ENCODE measurements at places on chromosomes 4 and X. TPM values are rescaled to one million over a fixed set of nuclear protein-coding genes. Genes with fewer than 3 reads are reported as not detected.

SPRY1 gene
- 58.3 TPM for total RNA-seq

CABS1 gene
- total RNA-seq = not detected

- peaks cover 8% of the 10 kb centered on the region for H3K4me1 ChIP-seq
- no peaks in the 10 kb centered on the region for H3K27me3 ChIP-seq
- no peak for DNase-seq
- no peak overlapping the region for H3K27ac ChIP-seq
Measured at GRCh38 chr4:185840201-185840600, 28.2 kb upstream of the SORBS2 start.

GRCh38 chr4:98932539-98932938 is 3.6 kb upstream of the EIF4E start:
- H3K27me3 ChIP-seq = peaks cover 13% of the 10 kb centered on the region
- H3K27ac ChIP-seq = no peak overlapping the region
- peaks cover 6% of the 10 kb centered on the region for H3K36me3 ChIP-seq
- H3K4me1 ChIP-seq = peaks cover 12% of the 10 kb centered on the region
- DNase-seq = no peak

GRCh38 chr4:54006755-54007154 is 57.6 kb downstream of the CHIC2 start:
- H3K36me3 ChIP-seq = peaks cover 13% of the 10 kb centered on the region
- H3K4me1 ChIP-seq = peaks cover under 1% of the 10 kb centered on the region
- no peak overlapping the region for H3K27ac ChIP-seq
- no peaks in the 10 kb centered on the region for H3K27me3 ChIP-seq
- no peak for DNase-seq
- no peak overlapping the region for H3K4me3 ChIP-seq

DNA sequence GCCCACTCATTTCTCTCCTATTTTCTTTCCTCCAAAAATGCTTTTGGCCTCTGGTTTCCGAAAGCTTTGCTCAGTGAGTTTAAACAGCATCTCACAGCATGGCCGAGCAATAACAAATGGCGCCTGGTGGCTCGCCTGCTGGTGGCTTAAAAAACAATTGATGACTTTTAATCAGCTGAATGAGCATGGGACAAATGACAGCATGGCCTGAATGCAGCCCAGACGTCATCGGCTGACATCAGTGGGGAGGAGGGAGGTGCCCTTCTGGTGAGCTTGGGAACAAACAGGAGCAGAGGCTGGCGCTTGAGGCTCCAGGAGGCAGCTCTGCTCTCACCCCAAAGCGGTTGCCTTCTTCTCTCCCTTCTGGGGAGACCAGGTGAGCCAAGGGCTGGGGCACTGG is 286.4 kb downstream of the BCOR start:
- no peak for DNase-seq
- peaks cover 19% of the 10 kb centered on the region for H3K4me1 ChIP-seq
- no peak overlapping the region for H3K27ac ChIP-seq
- peaks cover 2% of the 10 kb centered on the region for H3K27me3 ChIP-seq
- no peak overlapping the region for H3K4me3 ChIP-seq
- H3K36me3 ChIP-seq = no peaks in the 10 kb centered on the region

- DNase-seq = no peak
- H3K27me3 ChIP-seq = peaks cover 2% of the 10 kb centered on the region
- H3K36me3 ChIP-seq = peaks cover 18% of the 10 kb centered on the region
- no peak overlapping the region for H3K4me3 ChIP-seq
- no peaks in the 10 kb centered on the region for H3K4me1 ChIP-seq
Measured at GRCh38 chr4:94641702-94642560, 115.8 kb upstream of the BMPR1B start.

- H3K27ac ChIP-seq = no peak overlapping the region
- peaks cover 1% of the 10 kb centered on the region for H3K27me3 ChIP-seq
- no peaks in the 10 kb centered on the region for H3K4me1 ChIP-seq
- peaks cover 13% of the 10 kb centered on the region for H3K36me3 ChIP-seq
- DNase-seq = no peak
Measured at GRCh38 chr4:187484186-187484585, 511.4 kb upstream of the ZFP42 start.
